Epithelial cell of proximal tubule (primary cell): ENCODE measurements at places on chromosomes 12 and 14. TPM values are rescaled to one million over a fixed set of nuclear protein-coding genes. Genes with fewer than 3 reads are reported as not detected.

DNA sequence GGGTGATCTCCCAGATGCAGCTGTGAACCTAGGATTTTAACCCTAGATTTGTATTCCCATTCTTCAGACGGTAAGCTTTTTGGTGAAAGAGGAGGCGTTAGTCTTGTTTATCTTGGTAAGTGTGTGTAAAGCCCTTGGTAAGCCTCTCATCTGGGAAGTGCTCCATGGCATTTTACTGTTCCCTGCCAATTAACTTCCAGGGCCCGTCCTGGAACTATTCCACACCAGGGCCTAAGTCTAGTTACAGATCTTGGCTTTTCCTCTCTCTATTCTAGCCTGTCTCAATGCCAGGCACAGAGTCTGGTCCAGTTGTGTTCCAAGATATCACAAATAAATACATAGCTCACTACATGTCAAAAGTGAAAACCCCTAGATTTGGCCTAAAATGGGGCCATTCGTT is 42.4 kb downstream of the YEATS4 start:
- DNase-seq = no peak

DNA sequence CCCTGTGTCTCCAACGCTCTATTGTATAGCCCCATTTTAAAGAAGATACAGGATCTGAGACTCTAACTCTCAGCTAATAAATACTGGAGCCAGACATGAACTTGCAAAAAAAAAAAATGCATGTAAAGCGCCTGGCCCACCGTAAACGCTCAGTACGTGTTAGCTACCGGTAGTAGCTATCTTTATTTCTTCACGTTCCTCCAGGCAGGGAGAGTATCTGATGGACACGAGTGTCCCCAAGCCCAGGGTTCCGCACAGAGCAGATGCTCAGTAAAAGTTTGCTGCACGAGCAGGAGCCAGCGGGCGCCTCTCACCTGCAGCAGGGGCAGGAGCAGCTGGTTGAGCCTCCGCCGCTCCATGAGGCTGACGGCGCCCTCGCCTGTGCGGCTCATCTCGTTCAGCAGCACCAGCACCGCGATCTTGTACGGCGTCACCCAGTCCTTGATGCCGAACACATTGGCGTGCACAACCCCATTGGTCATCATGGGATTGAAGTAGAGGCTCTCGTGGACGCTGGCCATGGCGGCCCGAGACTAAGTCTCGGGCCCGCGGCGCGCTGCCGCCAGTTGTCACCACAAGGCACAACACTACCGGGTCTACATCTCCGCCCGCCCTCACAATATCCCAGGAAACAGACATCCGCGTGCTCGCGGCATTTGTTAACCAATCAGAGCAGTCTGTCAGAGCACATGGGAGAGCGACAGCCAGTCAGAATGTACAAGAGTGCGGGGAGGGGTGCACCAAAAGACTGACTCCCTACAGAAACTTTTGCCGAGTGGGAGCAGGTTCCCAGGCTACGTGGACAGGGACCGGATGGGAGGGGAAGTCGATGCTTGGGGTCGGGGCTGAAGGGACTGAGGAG is at the start of gene ANAPC5:
TSS of gene ANAPC5 (minus strand) at position 592 of the 862 bp plus-strand sequence. CDS start at position 521, 71 bp downstream.
- DNase-seq = peak; percentile 94

GRCh38 chr14:63212209-63212608 is 8.0 kb downstream of the RHOJ start:
- no peak for DNase-seq

- DNase-seq = no peak
Measured at GRCh38 chr14:77649326-77649725, 32.9 kb upstream of the SPTLC2 start.

Gene DEGS2
- total RNA-seq = 0.06 TPM in 1 of 2 replicates, not detected in the other
